NCI-H345 (cell line): ENCODE measurements at places on chromosomes 1 and 21.

GRCh38 chr1:27531959-27532685 lies 42.2 kb upstream of the WASF2 start:
- no peak for DNase-seq

GRCh38 chr1:50450861-50451653 lies 27.8 kb upstream of the DMRTA2 start:
- no peak for DNase-seq

DNA sequence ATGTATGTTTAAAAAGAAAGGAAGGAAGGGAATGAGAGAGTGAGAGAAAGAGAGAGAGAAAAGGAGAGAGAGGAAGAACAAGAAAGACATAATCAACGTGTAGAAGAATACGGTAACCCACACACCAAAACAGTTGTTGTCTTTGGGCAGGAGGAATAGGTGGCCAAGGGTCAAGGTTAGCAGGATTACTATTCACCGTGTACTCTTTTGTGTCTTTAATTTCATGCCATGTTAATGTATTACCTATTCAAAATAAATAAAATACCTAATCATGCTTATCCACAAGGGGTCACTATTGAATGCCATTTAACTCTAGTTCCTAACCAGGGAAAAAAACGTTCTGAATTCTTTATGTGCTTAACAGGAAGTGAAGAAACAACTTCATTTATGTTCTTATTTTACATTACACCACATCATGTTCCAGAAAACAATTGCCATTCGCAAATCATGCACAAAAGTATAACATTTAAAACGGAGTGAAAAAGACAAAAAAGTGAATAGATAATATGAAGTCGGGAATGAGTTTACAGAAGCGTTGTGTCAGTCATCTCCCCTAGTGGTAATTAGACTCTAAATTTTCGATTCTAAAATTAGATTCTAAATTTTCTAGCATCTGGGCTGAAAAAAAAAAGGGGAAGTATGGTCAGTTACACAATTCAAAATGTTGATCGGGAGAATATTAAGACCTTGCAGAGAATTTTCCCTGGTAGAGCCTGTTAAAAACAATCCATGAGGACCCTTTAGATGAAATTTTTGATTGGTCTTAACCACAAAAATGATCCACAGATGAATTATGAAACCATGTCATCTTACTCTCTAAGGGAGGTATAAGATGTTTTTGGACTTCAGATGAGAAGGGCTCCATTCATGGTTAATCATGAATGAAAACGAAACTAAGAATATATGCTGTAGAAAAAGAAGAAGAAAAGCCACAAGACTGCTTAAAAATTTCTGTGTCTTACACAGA lies 700 bp upstream of the KMO start:
- DNase-seq = peak; percentile 84

GRCh38 chr1:228883535-228883934 lies 148.3 kb downstream of the RHOU start:
- no peak for DNase-seq

DNA sequence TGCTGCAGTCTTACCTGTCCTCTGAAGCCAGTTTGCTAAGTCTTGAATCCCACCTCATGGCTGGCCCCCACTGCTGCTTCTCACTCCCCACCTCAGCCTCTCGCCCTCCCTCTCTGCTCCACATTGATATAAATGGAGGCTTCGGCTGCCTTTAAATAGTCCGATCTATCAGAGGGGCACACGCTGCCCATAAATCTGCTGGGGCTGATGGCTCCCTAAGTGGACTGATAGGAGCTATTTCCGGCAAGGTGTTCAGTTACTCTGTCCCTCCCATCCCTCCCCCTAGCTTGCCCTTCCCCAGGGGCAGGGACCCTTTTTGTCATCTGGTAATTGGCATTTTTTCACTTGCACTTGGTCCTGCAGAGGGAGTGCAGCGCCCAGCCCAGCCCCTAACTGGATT lies 108.4 kb downstream of the TMEM53 start:
- no peak for DNase-seq

GRCh38 chr1:60245324-60245723 lies 171.8 kb upstream of the C1orf87 start:
- DNase-seq = no peak

DNA sequence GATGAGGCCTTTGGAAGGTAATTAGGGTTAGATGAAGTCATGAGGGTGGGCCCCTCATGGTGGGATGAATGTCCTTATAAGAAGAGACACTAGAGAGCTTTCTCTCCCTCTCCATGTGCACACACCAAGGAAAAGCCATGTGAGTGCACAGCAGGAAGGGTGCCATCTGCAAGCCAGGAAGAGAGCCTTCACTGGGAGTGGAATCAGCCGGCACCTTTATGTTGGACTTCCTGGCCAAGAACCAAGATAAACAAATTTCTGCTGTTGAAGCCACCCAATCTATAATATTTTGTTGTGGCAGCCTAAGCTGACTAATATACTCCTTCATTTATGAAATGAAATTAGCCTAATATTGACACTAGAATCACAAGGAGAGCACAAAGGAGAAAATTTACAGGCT lies 38.2 kb upstream of the PKP1 start:
- DNase-seq = peak; percentile 68

GRCh38 chr21:32946654-32947053 lies 79.1 kb upstream of the OLIG2 start:
- no peak for DNase-seq

- no peak for DNase-seq
Observed at GRCh38 chr1:1622788-1623094, 7.4 kb downstream of the MIB2 start.

- peak; percentile 69 for DNase-seq
Observed at GRCh38 chr21:17270229-17270628, 242.6 kb upstream of the CXADR start.

- DNase-seq = no peak
Observed at GRCh38 chr1:206939131-206939530, 7.1 kb downstream of the PIGR start.

GRCh38 chr21:29166853-29167252 lies 36.4 kb downstream of the MAP3K7CL start:
- no peak for DNase-seq

- no peak for DNase-seq
Observed at GRCh38 chr1:84939151-84939550, 46.1 kb upstream of the LPAR3 start.

- DNase-seq = no peak
Observed at GRCh38 chr1:1955621-1956094, 36.6 kb upstream of the TMEM52 start.

DNA sequence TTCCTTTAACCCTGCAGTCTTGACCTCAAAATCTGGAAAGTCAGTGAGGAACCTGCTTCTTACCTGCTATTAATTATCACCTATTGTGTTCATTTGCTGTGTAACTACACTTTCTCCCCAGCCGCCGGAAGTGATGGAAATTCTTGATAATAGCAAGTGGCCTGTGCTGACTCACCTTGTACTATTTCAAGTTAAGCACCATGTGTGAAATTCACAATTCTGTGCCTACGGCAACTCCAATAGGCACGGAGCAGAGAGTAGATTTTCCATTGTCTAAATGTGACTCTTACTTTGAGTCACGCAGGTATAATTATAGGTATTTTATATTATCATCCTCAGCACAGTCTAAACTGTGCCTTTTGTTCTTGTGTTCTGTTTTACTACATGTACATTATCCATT lies 466.8 kb downstream of the KIF26B start:
- DNase-seq = no peak

GRCh38 chr1:213817156-213817555 lies 170.6 kb upstream of the PROX1 start:
- no peak for DNase-seq

DNA sequence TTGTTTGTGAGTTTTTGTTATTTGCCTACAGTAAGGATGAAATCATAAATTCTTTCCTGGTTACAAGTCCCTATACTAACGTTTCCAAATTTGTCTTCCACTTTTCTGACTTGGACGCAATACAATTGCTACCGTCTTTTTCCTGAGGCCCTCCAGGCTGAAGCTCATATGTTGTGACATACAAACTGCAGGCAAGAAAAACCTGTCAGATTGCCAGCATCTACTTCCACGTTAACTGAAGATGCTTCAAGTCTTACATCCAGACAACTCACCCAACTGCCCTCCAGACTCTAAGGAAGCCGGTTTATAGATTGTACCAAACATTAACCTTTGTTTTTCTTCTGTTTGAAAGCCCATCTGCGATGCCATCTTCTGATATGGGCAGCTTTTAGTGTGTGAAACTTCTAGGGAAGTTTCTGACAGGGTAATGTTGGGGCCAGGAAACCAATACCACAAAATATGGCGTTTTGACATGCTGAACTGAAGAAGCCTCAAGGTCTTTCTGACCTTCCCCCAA lies 21.4 kb upstream of the RNF11 start:
- no peak for DNase-seq

GRCh38 chr1:168303716-168304540 lies 23.3 kb downstream of the TBX19 start:
- DNase-seq = no peak

- peak; percentile 18 for DNase-seq
Observed at GRCh38 chr1:50091068-50091467, 17.7 kb upstream of the ELAVL4 start.

- no peak for DNase-seq
Observed at GRCh38 chr21:32921632-32922230, 104.0 kb upstream of the OLIG2 start.

DNA sequence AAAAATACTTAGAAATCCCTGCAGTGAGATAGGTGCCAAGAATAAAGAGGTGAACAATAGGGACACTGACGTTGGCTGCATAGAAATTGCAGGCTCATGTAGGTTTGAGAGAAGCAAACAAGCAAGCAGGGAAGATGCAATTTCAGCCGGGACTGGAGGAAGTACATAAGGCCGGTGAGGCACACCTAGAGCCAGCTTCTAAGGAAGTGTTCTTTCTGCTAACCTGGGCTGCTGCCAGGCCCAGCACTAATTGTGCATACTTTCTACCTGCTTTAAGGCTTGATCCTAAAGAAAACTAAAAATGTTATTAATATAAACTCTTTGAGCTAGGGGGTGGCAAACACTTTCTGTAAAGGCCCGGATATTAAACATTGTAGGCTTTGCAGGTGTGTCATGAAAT lies 71.0 kb downstream of the LMO4 start:
- no peak for DNase-seq

GRCh38 chr1:145979746-145980456 lies 15.4 kb downstream of the POLR3GL start:
- DNase-seq = no peak

- no peak for DNase-seq
Observed at GRCh38 chr1:92808381-92808780, 23.5 kb upstream of the RPL5 start.

GRCh38 chr1:111203681-111204200 lies 3.3 kb upstream of the DENND2D start:
- DNase-seq = peak; percentile 42

DNA sequence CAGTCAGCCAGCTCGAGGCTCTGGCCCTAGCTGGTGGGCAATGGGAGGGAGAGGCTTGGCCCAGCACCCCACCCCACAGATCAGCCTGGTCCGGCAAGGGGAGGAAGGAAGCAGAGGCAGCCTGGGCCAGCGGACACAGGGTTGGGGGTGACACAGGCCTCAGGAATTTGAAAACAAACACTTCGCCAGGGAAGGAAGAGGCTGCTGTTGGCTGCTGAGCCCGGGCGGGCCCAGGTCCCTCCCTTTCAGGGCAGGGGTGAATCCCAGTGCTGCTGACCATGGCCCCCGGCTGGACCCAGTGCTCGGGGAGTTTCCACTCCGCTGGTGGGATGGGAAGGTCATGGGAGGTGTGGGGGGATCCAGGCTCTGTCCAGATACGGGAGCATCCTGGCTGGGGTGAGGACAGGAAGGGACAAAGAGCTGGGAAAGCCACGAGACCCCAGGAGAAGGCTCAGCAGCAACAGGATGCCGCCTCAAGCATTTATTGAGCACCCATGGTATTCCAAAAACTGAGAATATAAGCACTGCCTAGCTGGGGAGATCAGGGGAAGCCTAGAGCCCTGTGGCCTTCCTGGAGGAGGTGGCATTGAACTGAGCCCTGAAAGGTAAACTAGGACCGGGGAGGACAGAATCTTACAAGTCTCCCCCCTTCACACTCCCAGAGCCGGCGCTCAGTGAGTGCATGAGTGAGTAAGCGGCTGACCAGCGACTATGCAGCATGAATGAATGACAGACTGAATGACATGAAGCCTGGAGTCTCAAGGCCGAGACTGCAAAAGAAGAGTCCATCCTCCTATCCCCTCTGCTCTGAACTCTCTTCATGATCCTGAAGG lies 26.2 kb upstream of the EPHA2 start:
- DNase-seq = no peak

- no peak for DNase-seq
Observed at GRCh38 chr1:36151845-36152203, 2.5 kb upstream of the TRAPPC3 start.

GRCh38 chr21:45330075-45330781 lies 42.5 kb upstream of the POFUT2 start:
- DNase-seq = peak; percentile 59

- no peak for DNase-seq
Observed at GRCh38 chr21:36663033-36663855, 35.7 kb upstream of the SIM2 start.

GRCh38 chr1:225737161-225737560 lies 40.5 kb upstream of the SRP9 start:
- DNase-seq = no peak

GRCh38 chr1:37424523-37424922 lies 49.9 kb upstream of the ZC3H12A start:
- DNase-seq = no peak

DNA sequence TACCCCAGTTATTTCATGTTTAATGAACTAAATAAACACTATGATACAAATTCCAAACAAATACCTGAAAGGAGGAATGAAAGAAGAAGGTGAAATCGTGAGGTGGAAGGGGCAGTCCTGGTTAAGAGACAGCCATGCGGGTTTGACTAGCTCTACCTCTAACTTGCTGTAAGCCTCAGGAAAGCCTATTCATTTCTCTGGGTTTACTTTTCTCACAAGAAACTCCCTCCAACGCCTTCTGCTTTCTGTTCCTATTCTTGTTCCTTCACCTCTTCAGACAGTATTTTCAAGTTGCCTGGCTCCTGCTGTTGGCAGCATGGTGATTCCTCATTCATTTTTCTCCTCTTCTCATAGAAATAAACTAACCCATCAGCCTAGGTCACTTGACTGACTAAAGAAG lies 92.4 kb downstream of the NTPCR start:
- DNase-seq = no peak

DNA sequence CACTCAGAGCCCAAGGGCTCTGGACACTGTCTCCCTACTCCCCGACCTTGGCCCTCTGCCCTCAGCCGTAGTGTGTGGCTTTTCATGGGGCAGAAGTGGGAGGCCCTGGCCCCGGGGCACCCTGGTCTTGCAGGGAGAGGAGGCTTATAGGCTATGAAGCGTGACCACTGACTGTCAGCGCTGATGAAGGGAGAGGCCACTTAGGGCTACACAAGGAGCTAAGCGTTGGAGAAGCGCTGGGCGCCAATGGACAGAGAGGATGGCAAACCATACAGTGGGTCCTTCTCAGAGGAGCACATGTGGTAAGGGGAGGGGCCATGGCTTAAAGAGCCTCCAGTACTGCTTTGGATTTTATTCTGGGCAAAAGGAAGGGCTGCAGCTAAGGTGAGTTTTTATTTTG lies 7.9 kb downstream of the CRABP2 start:
- DNase-seq = peak; percentile 51

- DNase-seq = no peak
Observed at GRCh38 chr1:115144176-115144575, 54.9 kb upstream of the TSPAN2 start.

GRCh38 chr1:53585565-53585964 lies 126.4 kb downstream of the DMRTB1 start:
- no peak for DNase-seq

- DNase-seq = no peak
Observed at GRCh38 chr21:38389354-38389676, 109.0 kb downstream of the ERG start.
